ENCODE measurements at places on chromosomes 1 and 21.

GRCh38 chr1:11383553-11384169 is 95.3 kb upstream of the DISP3 start:
- no peak for DNase-seq

DNA sequence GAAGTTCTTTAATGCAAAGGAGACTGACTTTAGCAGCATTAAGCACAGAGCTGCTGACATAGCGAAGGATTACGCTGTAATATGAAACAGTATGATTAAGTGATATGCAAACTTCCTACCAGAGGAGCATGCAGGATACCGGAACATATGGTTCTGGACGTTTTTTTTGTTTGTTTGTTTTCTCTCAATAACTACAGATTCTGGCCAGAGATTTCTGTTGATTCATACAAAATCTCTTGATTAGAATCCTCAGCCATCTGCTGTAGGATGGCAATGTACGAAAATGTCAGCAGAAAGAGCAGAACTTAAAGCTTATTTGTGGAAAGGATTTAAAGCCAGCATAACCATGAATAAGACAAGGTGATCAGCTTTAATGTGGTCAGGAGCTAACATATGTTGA is 970.7 kb downstream of the KCNT2 start:
- no peak for DNase-seq

GRCh38 chr1:110430366-110430765 is 20.6 kb upstream of the PROK1 start:
- DNase-seq = no peak

DNA sequence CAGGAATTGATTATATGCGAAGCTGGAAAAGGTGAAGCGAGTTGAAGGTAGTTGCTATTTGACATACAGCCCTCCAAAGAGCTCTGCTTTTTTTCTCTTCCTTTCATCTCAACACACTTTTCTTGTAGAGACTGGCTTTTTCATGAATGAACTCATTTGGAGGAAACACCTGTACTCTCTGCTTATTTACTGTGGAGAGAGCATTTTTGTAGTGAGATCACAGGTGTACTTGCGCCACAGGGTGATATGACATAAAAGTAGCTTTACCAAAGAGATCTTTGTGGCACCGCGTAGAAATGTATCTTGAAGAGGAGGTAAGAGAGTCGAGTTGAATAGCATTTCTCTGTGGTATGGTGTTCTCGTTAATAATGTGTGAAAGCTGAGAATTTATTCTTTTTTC is 187.6 kb downstream of the VPS13D start:
- no peak for DNase-seq

GRCh38 chr1:234096161-234096770 is 191.8 kb downstream of the SLC35F3 start:
- no peak for DNase-seq

DNA sequence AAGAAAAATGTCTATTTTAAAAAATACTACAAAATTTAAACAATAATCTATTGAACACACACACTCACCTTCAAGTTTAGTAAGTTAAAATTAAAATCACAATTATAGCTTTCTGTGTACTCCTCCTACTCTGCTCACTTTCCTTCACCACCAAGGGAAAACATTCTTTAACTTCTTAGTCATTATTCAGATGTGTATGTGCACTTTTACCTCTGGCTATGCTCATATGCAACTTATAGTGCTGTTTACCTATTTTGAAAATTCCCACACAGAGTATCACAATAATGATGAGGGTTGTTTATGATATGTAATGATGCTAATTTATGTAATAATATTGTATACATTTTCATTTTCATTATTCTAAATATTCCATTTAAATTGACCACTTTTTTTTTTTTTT is 661.4 kb downstream of the MRPL39 start:
- DNase-seq = no peak

GRCh38 chr21:30081506-30081905 is 85.1 kb downstream of the CLDN17 start:
- DNase-seq = no peak

DNA sequence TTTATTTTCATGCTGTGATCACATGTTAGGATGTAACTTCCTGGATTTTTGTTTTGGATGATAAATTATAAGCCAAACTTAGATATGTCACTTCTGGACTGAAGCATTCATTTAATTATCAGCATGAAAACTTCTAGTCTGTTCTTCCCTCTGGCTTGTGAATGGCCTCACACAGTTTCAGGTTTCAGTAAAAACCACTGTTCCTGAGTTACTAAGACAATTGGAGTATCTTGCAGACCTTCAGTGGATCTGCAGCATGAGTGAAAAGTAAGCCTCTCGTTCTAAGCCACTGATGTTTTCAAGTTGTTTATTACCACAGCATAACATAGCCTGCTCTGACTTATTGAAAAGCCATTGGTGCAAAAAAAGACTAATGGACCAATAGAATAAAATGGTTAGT is 55.3 kb upstream of the RGS21 start:
- DNase-seq = no peak

DNA sequence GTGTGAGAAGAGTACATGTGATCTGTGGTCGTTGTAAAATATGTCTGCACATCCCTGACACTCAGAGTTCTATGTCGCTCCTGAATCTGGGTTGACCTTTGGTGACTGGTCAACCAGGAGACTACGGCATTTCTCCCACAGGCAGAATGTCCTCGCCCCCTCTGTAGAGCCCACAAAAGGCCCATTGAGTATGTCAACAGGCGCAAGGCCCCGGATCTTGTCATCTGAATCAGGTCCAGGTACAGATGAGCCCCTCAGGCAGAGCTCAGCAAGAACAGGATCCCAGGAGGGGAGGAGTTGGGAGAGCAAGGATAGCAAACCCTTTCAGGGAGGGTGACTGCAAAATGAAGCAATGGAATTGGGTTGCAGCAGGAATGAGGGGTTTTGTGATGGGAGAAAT is 126.5 kb downstream of the MATN1 start:
- no peak for DNase-seq

DNA sequence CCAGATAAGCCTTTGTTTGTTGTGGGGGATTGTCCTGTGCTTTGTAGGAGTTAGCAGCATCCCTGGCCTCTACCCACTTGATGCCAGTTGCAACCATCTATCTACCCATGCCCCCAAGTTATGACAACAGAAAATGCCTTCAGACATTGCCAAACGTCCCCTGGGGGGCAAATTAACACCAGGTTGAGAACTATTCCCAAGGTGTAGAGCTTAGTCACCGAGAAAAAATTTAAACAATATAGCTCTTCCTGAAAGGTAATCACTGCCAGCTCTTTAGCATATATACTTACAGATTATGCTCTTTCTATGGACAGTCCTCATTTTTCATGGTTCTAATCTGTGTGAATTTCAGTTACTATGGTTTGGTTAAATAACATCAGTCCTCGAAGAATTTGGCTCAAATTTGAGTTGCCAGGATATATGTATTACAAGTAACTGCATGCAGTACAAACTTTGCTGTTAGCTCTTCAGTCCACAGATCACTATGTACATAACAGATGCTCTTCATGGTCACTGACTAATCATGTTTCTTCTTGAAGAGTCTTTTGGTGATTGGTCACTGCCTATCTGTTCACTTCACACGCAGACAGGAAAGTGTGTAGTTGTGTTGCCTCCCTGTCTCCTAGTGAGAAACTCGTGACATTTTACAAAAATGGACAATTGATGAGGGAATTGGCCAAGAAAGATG is 25.2 kb downstream of the MAPKAPK2 start:
- no peak for DNase-seq

GRCh38 chr1:236120721-236121153 is 21.6 kb upstream of the GPR137B start:
- DNase-seq = no peak

DNA sequence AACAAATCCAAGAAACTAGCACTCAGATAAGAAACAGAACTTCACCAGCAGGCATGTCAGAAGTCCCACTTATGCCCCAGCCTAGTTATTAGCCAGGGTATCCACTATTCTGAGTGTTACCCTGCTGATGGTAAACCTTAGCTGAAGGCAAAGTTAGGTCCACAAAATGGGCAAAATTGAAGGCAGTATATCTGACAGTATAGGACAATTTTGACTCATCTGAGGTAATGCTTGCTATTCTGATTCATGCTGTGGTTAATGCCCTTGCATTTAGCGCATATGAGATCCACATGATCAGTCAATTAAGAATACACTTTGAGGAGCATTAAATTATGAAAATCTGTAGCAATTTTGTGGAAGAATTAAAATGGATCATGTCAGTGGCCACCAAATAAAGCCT is 15.1 kb downstream of the IFI44 start:
- DNase-seq = no peak

- DNase-seq = no peak
These were observed 6.2 kb upstream of the B3GALT2 start for GRCh38 chr1:193192586-193192985.

Measured in A673 (cell line).